Activated T-helper 1 cell treated with anti-CD3 and anti-CD28 coated beads, Interleukin-12 subunit alpha, Interleukin-12 subunit beta, Interleukin-2, Interleukin-4 antibody, amounts not matched to agents 30 ng/mL and 10 ng/mL and 1 ng/mL, durations not matched to agents 14 hours and 24 hours and 36 hours (primary cell): ENCODE measurements at places on chromosomes 5 and 9.

DNA sequence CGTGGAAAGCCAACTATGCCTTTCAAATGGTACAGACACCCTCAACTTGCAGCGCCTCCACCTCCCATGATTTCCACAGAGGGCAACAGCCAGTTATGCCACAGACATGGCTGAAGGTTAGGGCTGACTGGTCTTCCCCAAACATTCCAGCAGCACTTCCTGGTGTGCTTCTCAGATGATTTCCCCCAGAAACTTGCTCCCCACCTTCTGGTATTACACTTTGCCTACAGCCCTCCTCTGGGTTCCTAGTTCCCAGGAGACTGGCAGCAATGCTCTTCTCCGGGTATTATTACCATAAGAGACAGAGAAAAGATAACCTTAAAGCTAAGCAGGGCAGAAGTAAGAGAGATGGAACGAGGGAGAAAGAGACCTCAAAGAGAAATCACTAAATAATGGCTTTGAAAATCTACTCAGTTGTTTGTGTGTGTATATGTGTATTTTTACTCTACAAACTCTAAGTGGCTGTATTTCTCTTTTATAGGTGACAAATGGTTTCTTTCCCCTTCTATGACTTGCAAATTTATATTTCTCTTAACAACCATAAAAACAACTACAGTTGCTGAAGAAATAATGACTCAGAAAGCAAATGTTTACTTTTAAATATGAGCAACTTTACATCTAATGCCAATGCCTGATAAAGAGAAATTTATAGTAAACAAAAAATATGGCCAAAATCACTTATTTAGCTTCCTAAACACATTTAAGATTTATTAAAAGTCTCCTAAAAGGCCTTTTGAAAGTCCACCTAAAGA is 133.8 kb downstream of the PDE4D start:
- DNase-seq = no peak

DNA sequence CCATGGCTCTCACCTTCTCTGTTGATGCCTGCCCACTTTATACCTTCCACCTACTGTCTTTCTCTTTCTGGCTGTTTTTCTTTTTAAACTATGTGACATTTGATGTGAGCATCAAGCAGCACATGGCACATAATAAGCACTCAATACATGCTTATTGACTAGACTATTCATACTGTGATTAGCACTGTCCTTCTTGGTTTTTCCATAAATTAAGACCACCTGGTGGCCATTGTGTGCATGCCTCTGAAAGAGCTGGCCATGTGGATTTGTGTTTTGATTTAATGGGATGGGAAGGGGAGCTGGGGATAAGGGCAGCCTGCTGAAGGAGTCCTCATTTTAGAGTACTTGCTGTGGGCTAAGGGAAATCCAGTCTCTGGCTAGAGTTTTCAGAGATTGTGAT is 79.4 kb downstream of the ARHGEF28 start:
- DNase-seq = no peak

DNA sequence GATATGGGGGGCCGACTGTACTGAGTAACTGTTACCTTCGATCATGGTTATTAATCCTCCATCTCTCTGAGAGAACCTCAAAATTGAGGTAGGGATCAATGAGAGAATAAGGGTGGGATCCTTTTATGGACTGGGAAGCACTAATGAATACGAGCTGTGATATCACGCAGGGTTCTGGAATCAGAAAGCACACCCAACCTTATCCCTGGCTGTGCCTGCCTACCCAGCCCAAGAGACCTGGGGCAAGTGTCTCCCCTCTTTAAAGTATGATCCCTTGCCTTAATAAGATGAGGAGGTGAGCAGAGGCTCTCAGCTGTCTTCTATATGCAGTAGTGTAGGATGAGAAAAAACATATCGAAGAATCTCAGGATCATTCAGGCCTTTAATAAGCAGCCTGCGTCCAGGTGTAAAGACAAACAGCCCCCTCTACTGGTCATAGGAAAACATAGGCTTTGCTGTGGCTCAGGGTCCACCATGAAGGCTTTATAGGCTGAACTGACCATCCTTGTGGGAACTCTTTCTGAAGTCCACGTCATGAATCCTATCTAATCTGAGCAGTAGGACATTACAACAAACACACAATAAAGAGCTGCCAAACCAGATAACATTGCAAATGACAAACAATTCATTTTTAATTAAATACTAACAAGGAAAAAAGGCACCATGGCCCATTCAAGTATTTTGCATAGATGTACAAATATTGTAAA is 16.8 kb downstream of the NIPAL4 start:
- no peak for DNase-seq

- no peak for DNase-seq
Observed at GRCh38 chr5:100757618-100758017, 145.5 kb downstream of the ST8SIA4 start.

- no peak for DNase-seq
Observed at GRCh38 chr5:18097817-18098216, 463.6 kb downstream of the TAF11L14 start.

DNA sequence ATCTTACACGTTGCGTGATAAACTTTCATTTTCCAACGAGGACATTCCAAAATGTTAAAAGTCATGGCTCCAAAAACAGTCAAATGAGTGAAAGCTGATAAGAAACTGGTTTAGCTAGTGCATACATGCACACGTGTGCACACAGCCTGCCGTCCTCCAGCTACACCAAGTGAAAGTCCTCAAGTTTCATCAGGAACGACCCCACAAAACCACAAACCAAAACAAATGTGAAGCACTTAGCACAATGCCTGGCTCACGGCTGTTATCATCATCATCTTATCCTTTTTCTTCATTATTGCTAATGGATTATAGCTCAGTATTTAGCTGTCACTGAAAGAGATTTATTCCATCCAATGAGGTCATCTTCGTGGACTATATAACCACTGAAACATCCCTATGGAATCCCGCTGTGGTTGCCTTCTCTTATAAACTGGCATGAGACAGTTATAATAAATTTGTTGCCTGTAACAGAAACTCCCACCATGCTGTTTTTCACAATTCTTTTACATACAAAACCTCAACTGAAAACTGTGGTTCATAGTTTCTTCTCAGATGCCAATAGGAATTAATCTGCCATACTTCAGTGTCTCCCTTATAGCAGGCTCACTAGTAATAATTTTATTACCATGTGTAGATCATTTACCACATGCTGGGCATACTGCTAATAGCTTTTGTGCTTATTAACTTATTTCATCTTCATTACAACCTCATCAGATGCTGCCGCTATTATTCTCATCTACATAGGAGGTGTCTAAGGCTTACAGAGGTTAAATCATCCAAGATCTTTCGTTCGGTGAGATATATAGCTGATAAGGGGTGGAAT is 56.1 kb downstream of the SAXO1 start:
- no peak for DNase-seq

DNA sequence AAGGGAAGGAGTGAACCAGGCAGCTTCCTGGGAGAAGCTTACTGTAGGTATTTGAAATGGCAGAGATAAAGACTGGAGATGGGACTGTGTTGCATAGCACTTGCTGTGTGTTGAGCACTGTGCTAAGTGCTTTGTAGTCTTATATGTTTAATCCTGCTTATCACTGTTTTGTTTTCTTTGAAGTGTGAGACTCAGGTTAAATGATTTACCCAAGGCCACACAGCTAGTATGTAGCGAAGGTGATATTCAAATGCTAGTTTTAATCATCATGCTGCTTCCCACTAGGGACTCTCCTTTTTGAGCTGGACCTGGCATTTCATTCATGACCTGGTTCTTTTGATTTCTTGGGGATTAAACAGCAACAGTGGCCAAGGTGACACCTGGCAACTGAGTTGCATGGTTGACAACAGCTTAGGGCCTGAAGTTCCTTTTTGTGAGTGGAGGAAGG is 35.3 kb upstream of the SPRY4 start:
- DNase-seq = no peak

GRCh38 chr5:61087921-61088320 is 74.3 kb downstream of the SMIM15 start:
- no peak for DNase-seq

DNA sequence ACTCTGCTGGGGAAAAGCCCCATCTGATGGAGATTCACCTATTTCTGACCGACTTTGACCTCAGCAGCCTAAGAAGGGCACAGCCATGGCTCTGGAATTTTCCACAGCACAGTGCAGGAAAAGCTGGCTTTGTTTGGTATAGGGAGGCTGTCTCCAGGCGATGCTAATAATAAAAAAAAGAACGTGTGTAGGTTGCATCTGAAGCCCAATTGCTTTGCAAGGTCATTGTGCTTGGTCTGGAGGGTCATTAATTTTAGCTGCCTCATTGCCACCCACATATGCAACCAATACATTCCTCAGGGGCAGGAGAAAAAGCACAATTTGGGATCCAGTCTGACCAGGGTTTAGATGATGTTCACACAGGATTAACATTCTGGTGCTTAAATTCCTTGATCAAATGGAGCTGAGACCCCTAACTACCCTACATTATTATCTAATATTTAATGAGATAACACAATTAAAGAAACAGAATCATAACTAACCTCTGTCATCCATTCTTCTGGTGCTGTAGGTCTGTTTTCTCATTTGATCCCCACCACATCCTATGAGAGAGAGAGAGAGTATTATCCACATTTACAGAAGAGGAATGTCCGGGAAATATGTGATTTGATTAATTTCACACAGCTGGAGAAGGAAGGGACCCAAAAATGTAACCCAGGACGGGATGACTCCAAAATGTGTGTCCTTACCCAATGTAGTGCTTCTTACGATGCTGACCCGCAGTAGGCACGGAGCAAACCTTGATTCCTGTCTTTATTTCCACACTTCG is 175.9 kb downstream of the RFK start:
- DNase-seq = no peak
